NCI-H1048 (cell line): ENCODE measurements at places on chromosomes 1 and 21.

- DNase-seq = no peak
These were observed 76.0 kb downstream of the GPR88 start for GRCh38 chr1:100613817-100614559.

DNA sequence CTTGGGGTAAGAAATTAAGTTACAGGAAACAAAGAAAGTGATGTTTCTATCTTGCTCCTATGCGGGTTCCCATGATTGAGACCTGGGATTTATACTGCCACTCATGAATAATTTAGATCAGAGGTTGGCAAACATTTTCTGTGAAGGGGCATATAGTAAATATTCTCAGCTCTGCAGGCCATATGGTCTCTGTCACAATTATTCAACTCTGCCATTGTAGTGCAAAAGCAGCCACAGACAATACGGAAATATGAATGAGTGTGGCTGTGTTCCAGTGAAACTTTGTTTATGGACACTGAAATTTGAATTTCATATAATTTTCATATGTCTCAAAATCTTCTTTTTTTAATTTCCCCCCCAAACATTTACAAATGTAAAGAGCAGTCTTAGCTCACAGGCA, 127.2 kb downstream of the FOXD2 start:
- DNase-seq = no peak

DNA sequence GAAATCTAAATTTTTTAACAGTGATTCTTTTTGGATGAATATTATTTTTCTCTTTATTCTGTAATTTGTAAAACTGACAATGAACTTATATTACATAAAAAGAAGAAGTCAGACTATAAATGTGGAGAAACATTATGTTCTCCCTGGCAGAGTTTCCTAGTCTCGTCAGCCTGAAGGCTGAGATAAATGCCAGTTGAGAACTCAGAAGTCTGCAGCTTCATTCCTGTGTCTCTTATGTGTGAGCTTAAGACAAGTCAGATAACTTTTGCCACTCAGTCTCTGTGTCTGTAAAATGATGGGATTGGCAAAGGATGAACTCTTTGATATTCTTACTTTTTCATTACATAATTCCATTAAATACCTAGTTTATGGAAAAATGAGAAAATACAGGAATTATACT, 568.8 kb upstream of the ZRANB2 start:
- no peak for DNase-seq

GRCh38 chr1:210233495-210234328, 1.1 kb downstream of the SERTAD4 start:
- DNase-seq = no peak

DNA sequence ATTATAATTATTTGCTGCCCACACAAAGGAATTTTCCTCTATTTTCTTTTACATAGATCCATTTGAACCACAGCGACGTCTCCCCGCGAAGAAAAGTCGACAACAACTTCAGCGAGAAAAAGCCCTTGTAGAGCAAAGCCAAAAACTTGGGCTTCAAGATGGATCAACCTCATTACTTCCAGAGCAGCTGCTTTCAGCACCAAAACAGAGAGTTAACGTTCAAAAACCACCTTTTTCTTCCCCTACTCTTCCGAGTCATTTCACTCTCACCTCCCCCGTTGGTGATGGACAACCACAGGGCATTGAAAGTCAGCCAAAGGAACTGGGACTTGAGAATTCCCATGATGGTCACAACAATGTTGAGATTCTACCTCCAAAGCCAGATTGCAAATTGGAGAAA, 7.2 kb downstream of the GORAB start:
- no peak for DNase-seq

DNA sequence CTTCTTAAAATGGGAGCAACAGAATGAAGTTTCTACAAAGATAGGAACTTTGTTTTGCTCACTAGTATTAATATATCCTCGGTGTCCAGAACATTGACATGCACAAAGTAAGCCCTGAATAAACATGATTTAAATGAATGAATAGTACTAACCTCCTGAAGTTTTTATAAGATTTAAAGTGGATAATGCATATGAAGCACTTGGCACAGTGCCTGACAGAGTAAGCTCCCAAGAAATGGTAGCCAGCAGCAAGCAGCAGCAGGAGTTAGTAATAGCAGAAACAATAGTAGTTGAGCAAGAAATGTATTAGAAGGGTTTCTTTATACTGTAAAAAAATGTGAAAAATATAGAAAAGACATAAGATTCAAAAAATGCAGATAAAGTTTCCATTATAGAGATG, 258.1 kb upstream of the C1orf87 start:
- no peak for DNase-seq

- DNase-seq = no peak
These were observed 3.9 kb downstream of the MTR start for GRCh38 chr1:236799001-236799400.

- DNase-seq = no peak
These were observed 137.1 kb upstream of the KLHDC7A start for GRCh38 chr1:18343581-18343980.

DNA sequence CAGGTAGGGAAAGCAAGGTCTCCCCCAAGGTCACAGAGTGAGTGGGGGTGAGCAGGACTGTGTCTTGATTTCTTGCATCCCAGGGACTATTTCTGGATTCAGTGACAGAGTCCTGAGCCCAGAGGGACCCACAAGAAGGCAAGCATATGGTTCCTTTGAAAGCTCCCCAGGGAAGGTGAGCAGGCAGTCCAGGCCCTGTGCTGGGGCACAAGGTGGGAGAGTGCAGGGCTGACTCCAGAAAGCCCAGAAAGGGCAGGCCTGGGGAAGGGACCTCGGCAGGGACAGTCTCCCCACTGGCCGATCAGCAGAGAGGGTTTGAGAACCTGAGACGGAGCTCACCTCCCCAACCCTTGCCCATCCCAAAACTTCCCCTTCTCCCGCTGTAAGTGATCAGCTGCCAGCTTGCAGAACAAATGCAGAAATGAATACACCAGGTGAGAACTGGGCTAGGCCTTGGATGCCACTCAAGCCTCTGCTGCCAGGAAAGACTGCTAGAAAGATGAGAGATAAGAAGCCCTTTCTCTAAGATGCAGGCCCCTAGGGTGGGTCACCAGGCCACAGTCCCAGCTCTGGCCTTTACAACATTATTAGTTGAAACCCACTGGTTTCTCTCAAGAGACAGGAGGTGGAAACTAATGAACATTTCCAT, 121.0 kb downstream of the GLIS1 start:
- DNase-seq = no peak

DNA sequence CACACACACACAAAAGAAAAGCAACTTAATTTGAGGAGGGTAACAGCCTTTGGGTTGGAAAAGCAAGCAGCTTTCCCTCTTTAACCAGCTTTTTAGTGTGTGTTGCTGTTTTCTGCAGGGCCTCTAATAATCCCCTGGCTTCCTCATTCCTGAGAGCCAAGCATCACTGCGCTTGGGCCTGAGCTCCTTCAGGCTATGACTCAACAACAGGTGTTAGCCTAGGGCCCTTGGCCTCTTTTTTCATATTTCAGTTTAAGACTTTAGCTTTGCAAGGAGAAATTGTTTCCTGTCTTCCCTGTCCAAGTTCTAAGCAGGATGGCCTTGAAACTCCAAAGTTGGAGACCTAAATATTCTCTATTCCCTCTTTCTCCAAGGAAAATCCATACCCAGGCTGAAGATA, 26.2 kb upstream of the SNX27 start:
- DNase-seq = no peak

DNA sequence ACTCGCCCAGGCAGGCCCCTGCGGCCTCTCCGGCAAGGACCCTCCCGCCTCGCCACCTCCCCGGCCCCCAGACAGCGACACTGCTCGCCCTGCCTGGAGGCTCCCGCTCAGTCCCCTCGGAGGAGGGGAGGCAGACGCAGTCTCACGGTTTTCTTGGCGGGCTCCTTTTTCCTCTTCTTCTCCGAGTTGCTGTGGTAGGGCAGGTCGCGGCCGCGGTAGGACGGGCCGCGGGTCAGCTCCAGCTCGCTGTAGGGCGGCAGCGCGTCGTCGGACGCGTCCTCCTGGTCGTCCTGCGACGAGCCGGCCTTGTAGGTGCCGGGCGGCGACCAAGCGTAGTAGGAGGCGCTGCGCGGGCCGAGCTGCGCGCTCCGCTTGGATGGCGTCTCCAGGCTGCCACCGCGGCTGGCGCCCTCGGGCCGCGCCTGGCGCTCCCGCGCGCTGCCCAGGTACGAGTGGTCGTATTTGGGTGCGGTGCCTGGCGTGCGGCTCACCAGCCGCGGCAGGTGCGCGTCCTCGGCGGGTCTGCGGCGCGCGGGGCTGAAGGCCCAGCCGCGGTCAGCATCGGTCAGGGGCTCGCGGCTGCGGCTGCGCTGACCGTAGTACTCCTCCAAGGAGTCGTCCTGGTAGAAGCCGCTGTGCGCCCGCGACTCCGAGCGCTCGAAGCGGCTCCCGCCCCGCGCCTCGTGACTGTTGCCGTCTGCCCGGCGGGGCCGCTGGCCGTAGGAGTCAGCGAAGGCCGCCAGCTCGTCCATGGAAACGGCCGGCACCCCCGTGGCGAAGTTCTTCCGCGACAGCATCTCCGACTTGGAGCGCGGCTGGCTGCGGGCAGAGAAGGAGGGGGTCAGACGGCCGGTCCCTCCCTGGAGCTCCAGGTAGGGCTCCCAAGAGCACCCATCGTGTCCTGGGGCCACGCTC, 44.8 kb upstream of the TADA1 start:
- no peak for DNase-seq

- DNase-seq = no peak
These were observed 24.9 kb upstream of the C1QA start for GRCh38 chr1:22611530-22611947.

DNA sequence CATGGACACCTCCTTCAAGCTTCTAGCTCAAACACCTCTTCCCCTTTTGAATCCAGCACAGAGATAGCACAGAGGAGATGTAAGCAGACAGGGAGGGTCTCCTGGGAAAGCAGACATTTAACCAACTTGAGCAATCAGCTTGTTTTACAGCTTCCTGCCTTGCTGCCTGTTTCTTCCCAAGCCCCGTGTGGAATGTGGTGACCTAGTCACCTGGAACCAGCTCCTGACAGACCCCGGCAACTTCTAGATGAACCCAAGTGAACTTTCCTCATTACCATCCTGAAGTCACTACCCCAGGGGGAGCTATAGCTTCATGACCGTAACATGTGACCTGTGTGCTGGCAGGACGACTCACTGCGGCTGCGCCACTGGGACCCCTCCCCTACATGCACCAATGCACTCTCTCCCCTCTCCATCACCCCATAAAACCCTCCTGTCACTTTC, 24.1 kb upstream of the TTF2 start:
- no peak for DNase-seq
